ENCODE measurements at places on chromosomes 2 and 18. TPM values are rescaled to one million over a fixed set of nuclear protein-coding genes. Genes with fewer than 3 reads are reported as not detected.

Gene CNDP1
- total RNA-seq: not detected

Gene FAM136A
- total RNA-seq: 52.7 TPM

Gene ABCB11
- not detected for total RNA-seq

Gene TIMM21
- 32.7 TPM for total RNA-seq

Gene CPS1
- 11.3 TPM for total RNA-seq

Gene CD8B
- total RNA-seq: not detected

Gene RUFY4
- total RNA-seq: not detected

Gene TRIM54
- total RNA-seq: not detected

Gene ALLC
- total RNA-seq: 0.41 TPM

Gene PLA2R1
- 0.88 TPM for total RNA-seq

Gene DCDC2C
- total RNA-seq: not detected

Gene AMMECR1L
- 15.1 TPM for total RNA-seq

Gene SDC1
- 31.4 TPM for total RNA-seq

Gene MAL
- not detected for total RNA-seq

Gene UNC80
- 0.32 TPM for total RNA-seq

Gene SERPINB7
- 2.8 TPM for total RNA-seq

Gene NPHP1
- total RNA-seq: 5.7 TPM

Gene KCNE4
- total RNA-seq: 0.34 TPM

Gene TCF23
- not detected for total RNA-seq

Gene EMILIN1
- total RNA-seq: 88.5 TPM

Gene VWC2L
- not detected for total RNA-seq

Gene DNAH7
- 0.04 TPM for total RNA-seq

Gene TET3
- 10.4 TPM for total RNA-seq

Gene NPC1
- total RNA-seq: 27.1 TPM

Gene FIGN
- 0.61 TPM for total RNA-seq

Gene LINC00305
- not detected for total RNA-seq

Gene CENPO
- total RNA-seq: 35.5 TPM

Gene KLHL41
- total RNA-seq: 0.45 TPM

Gene OTX1
- total RNA-seq: 1.5 TPM

Gene PLCL1
- 0.08 TPM for total RNA-seq

Gene TM4SF20
- total RNA-seq: not detected

Gene TAF4B
- 13.9 TPM for total RNA-seq

Gene MAPK4
- 0.26 TPM for total RNA-seq

Gene RGPD4
- not detected for total RNA-seq

Gene PKDCC
- 3.8 TPM for total RNA-seq

Gene ATG4B
- 40.7 TPM for total RNA-seq

Gene IKZF2
- 2.4 TPM for total RNA-seq

Gene EFEMP1
- 44.5 TPM for total RNA-seq

Gene TUBA3D
- total RNA-seq: not detected

Gene RTP5
- not detected for total RNA-seq

Gene MOGAT1
- total RNA-seq: not detected

Gene IL1B
- 11.6 TPM for total RNA-seq

Gene LIMS2
- 0.19 TPM for total RNA-seq

Gene GEN1
- 19.9 TPM for total RNA-seq

Gene MAP3K19
- total RNA-seq: not detected

Gene E2F6
- total RNA-seq: 26.4 TPM

Gene PDCD1
- not detected for total RNA-seq

Gene CAVIN2
- not detected for total RNA-seq

Gene PER2
- 4.4 TPM for total RNA-seq

Gene SAG
- not detected for total RNA-seq

All from A375 (cell line).